Smooth muscle cell of the coronary artery (primary cell): ENCODE measurements at places on chromosomes 1 and 21. TPM values are rescaled to one million over a fixed set of nuclear protein-coding genes. Genes with fewer than 3 reads are reported as not detected.

The TNNT2 gene
- total RNA-seq = 0.35 TPM in 1 of 2 replicates, not detected in the other

The VANGL1 gene
- total RNA-seq = 5.3 and 5.7 TPM in 2 replicates

The KIF17 gene
- total RNA-seq = 0.23 and 0.82 TPM in 2 replicates

The KCNE2 gene
- total RNA-seq = not detected in 2 replicates

The OR13G1 gene
- total RNA-seq = not detected in 2 replicates

The IFNGR2 gene
- total RNA-seq = 55.5 and 79.7 TPM in 2 replicates

The FCRLB gene
- total RNA-seq = 0.59 and 0.83 TPM in 2 replicates

The KRTAP19-1 gene
- not detected in 2 replicates for total RNA-seq

The TYW3 gene
- 8.8 and 19.2 TPM in 2 replicates for total RNA-seq

The CLDN8 gene
- not detected in 2 replicates for total RNA-seq

The CACNA1E gene
- not detected in 2 replicates for total RNA-seq

The IGSF5 gene
- not detected in 2 replicates for total RNA-seq

The ARF1 gene
- total RNA-seq = 294 and 435 TPM in 2 replicates

The NUP133 gene
- total RNA-seq = 18.5 and 26.2 TPM in 2 replicates

The HES5 gene
- not detected in 2 replicates for total RNA-seq

The NLRP3 gene
- total RNA-seq = 0.23 TPM in 1 of 2 replicates, not detected in the other

The FLG gene
- total RNA-seq = not detected in 2 replicates

The SPATA45 gene
- total RNA-seq = not detected in 2 replicates

The TIE1 gene
- 3.5 and 6.2 TPM in 2 replicates for total RNA-seq

The SLC16A4 gene
- 10.3 and 44.4 TPM in 2 replicates for total RNA-seq

The RAD54L gene
- 0.82 and 1.6 TPM in 2 replicates for total RNA-seq

The CCDC185 gene
- total RNA-seq = not detected in 2 replicates

The TSPAN2 gene
- total RNA-seq = 0.23 TPM in 1 of 2 replicates, not detected in the other

The PTPRC gene
- not detected in 2 replicates for total RNA-seq

The CLIC6 gene
- total RNA-seq = 0.23 TPM in 1 of 2 replicates, not detected in the other

The KCNA3 gene
- 1.4 TPM in 1 of 2 replicates, not detected in the other for total RNA-seq

The IFFO2 gene
- total RNA-seq = 8.4 and 15.3 TPM in 2 replicates

The TAF12 gene
- 54.5 and 65.8 TPM in 2 replicates for total RNA-seq

The RXFP4 gene
- not detected in 2 replicates for total RNA-seq

The CHODL gene
- total RNA-seq = not detected in 2 replicates

The ZNF683 gene
- total RNA-seq = not detected in 2 replicates

The FCAMR gene
- total RNA-seq = not detected in 2 replicates

The CRABP2 gene
- 5.0 and 87.6 TPM in 2 replicates for total RNA-seq

The ITSN1 gene
- 55.8 and 66.4 TPM in 2 replicates for total RNA-seq

The SMIM12 gene
- 14.2 and 31.4 TPM in 2 replicates for total RNA-seq

The RGL1 gene
- total RNA-seq = 20.1 and 25.3 TPM in 2 replicates

The DNAH14 gene
- 5.3 TPM in 2 replicates for total RNA-seq
